ENCODE measurements at places on chromosomes 6 and 20. TPM values are rescaled to one million over a fixed set of nuclear protein-coding genes. Genes with fewer than 3 reads are reported as not detected.
A peak's percentile ranks its signal among the peaks of the same experiment; 100 is the strongest.

- DNase-seq: no peak
Observed at GRCh38 chr20:24823176-24823784, 125.8 kb upstream of the CST7 start.

GRCh38 chr6:51514748-51515402 lies 572.5 kb downstream of the PKHD1 start:
- DNase-seq: no peak

- no peak for DNase-seq
Observed at GRCh38 chr20:9072861-9073500, 4.1 kb downstream of the PLCB4 start.

- no peak for DNase-seq
Observed at GRCh38 chr20:23027721-23028120, 7.4 kb upstream of the SSTR4 start.

DNA sequence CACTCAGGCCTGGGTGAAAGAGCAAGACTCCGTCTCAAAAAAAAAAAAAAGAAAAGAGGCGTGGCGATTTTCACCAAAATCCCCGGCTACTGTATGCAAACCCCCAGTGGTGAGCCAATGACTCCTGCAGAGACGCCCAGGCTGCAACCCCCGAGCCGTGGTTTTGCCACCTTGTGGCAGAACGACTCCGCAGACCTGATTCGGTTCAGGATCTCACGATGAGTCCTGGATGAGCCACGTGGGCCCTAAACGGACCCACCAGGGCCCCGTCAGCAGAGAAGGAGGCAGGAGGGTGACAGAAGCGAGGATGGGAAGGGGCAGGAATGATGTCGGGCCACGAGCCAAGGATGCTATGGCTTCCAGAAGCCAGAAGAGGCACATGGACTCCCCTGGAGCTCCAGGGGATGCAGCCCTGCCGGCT lies 42.5 kb downstream of the SLC2A4RG start:
- DNase-seq: no peak

DNA sequence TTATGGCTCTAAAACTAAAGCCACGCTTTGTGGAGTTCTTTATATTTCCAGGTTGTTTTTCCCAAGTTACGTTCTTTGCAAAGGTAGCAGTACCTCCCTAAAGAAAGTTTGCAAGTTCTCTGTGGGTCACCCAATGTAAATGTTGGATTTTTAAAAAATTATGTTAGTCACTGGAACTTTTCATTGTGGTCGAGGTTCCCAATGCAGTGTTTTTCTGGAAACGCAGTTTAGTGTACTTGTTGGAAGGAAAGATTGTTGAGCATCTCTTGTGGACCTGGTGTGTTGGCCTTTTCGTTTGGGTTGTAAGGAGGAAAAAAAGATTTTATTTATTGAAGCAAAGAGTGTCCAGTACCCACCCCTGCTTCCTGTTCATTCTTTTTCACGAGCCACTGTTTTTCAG lies 1.4 kb downstream of the TOP1 start:
- no peak for DNase-seq

DNA sequence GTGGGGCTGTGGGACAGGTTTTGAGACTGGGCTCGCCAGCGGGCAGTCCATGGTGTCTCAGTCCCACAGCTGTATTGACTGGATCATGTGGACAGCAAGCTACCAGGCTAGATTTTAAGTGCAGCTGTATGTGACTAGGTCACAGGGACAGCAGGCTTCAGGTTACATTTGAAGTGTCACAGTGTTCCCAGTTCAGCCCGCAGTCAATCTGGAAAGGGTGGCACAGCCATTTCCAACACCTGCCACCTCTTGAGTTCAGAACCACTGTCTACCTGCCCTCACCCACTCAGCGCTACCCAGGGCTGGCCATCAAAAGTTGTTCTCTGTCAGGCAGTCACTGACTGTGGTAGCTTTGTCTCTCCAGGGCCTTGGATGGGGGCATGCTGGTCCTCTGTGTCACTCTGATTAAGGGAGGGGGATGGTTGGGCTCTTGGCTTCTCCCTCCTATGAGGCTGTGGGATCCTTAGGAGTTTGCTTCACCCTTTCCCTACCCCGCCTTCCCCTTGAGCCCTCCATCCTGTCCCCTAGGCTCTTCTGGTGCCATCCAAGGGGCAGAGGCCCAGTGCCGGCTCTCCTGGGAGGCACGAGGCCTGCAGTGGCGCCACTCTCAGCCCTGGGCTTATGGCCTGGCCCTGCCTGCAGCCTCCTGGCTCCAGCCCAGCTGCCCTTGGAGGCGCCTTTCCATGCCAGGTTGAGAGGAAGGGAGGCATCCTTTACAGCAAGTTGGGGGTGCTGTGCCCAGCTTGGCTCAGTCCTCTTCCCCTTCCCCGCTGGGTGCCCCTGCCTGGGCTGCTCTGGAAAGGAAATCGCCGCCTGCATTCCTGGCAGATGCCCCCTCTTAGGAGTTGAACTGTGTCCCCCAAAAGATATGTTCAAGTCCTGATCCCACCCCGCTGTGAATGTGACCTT lies 44.9 kb downstream of the PNLDC1 start:
- no peak for DNase-seq

The PARD6B gene
- 0.20 TPM for total RNA-seq

- DNase-seq: peak; percentile 31
Observed at GRCh38 chr6:41724228-41724580, 11.2 kb downstream of the TFEB start.

The ZNF165 gene
- total RNA-seq: 0.20 TPM

The SH3BGRL2 gene
- 123 TPM for total RNA-seq

- peak; percentile 58 for DNase-seq
Observed at GRCh38 chr6:63272397-63272796, 47.4 kb downstream of the LGSN start.

- no peak for DNase-seq
Observed at GRCh38 chr20:3802524-3803239, 6.6 kb downstream of the CDC25B start.

DNA sequence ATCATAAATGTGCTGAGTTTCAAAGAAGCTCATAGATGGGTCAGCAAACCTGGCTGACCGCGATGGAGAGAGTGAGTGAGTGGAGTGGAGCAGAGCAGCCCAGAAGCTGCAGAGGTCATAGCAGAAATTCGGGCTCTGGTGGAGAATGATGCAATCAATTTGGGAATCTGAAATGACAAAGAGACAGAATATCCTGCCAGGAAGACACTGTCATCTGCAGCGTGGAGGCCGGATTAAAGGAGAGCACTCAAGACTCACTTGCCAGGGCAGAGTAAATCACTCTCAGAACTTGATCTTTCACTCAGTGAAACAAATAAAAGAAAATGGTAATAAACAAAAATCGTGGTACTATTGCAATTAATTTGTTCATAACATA lies 109.6 kb upstream of the RREB1 start:
- no peak for DNase-seq

The CLVS2 gene
- total RNA-seq: not detected

DNA sequence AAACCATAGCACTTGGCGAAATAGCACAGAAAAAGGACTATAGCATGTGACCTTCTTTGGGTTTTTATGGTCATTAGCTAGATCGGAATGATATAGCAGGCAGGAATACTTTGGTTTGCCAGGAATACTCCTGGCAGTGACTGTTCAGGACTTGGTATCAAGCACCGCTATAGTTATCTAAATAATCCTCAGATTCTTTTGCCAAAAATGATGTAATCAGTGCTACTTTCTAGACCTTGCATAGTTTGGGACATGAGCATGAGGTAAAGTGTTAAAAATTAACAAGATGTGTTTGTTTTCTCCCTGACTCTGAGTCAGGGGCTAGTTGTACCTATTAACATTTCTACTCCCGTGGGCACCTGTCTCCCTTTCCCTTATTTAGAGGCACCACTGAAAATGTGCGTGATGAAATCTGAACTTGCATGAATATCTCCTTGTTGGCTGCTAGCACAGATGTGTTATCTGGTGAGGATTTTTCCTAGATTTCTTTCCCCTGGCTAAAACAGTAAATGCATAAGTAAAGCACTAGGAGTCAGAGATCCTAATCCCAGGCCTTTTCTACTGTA lies 511.0 kb downstream of the CDKAL1 start:
- no peak for DNase-seq

- DNase-seq: peak; percentile 45
Observed at GRCh38 chr20:63234693-63235398, 859 bp upstream of the BIRC7 start.

The NOX3 gene
- total RNA-seq: not detected

The BTNL2 gene
- not detected for total RNA-seq

DNA sequence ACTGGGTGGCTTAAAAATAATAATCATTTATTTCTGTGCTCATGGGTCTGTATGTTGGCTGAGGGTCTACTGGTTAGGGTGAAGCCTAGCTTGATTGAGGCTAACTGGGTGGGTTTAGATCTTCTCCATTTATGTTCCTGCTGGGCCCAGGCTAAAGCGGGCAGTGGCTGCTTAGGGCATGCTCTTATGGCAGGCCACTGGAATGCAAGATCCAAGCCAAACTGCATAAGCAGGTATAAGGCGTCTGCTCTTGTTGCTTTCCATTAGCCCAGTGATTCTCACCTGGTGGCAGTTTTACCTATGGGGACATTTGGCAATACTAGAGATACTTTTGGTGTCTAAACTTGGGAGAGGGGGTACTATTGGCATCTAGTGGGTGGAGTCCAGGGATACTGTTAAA lies 44.5 kb downstream of the QKI start:
- DNase-seq: no peak

GRCh38 chr6:139649732-139650131 lies 275.3 kb upstream of the CITED2 start:
- no peak for DNase-seq

- peak; percentile 41 for DNase-seq
Observed at GRCh38 chr20:10761232-10761631, 87.4 kb upstream of the JAG1 start.

The MRPL18 gene
- total RNA-seq: 50.1 TPM

The TNXB gene
- total RNA-seq: 4.2 TPM

GRCh38 chr6:127737768-127738167 lies 160.8 kb downstream of the C6orf58 start:
- no peak for DNase-seq

The BACH2 gene
- 2.8 TPM for total RNA-seq

The LHFPL5 gene
- not detected for total RNA-seq

- DNase-seq: no peak
Observed at GRCh38 chr20:13877793-13878192, 93.0 kb downstream of the NDUFAF5 start.

GRCh38 chr6:34982424-34982852 lies 93.4 kb downstream of the ANKS1A start:
- peak; percentile 27 for DNase-seq

The SIRPA gene
- total RNA-seq: 51.8 TPM

DNA sequence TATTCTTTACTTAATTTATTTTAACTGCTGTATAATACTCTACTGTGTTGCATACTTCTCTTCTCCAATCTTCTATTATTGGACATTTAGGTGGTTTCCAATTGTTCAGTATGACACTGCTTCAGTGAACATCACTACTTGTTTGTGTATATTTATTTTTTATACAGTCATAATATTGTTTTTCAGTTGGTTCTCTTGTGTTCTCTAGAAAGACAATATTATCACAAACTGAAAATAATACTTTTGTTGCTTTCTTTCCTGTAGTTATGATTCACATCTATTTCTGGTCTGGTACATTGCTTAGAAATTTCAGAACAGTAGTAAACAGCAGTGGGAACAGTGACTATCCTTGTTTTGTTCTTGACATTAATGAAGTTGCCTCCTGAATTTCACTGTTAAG lies 62.8 kb upstream of the GTSF1L start:
- DNase-seq: peak; percentile 35

The UTRN gene
- total RNA-seq: 414 TPM

GRCh38 chr6:14429396-14429795 lies 311.8 kb downstream of the CD83 start:
- DNase-seq: no peak

- no peak for DNase-seq
Observed at GRCh38 chr6:107801173-107801886, 22.8 kb downstream of the SCML4 start.

DNA sequence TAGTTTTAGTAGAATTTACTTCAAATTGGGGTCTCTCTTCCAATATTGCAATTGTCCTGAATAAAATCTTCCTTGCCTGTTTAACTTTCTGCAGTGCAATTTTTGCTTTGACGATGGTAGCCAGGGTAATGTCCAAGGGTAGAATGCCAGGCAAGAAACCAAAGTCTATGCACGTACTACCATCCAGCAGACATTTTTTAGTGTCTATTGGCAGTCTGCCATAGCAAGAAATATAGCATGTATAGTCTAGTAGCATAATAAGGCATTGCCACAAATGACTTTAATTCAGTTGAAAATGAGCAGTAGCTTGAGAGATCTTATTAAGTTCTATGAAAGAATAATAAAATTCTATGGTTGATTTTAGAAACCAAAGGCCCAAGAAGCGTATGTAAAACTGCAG lies 62.3 kb upstream of the KCNQ5 start:
- no peak for DNase-seq

The SERPINB6 gene
- total RNA-seq: 112 TPM

GRCh38 chr6:69026715-69027114 lies 391.6 kb downstream of the ADGRB3 start:
- DNase-seq: no peak

- DNase-seq: no peak
Observed at GRCh38 chr6:50816947-50817645, 1.6 kb upstream of the TFAP2B start.

DNA sequence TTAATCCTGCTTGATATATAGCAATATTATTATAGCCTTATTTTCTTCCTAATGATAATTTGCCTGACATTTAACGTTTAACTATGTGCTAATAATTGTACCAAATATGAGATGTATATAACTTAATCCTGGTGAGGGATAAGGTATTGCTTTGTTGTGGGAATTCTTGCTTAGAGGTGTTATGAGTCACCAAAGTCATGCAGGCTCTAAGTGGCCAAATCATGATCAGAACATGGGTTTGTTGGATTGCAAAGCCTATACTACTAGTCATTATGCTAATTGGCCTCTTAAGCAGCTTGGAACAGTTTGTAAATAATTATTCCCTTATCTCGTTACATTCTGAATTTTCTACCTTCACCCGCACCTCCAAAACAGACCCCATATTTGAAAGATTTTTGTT lies 21.9 kb upstream of the C6orf141 start:
- no peak for DNase-seq

The VSX1 gene
- total RNA-seq: not detected

DNA sequence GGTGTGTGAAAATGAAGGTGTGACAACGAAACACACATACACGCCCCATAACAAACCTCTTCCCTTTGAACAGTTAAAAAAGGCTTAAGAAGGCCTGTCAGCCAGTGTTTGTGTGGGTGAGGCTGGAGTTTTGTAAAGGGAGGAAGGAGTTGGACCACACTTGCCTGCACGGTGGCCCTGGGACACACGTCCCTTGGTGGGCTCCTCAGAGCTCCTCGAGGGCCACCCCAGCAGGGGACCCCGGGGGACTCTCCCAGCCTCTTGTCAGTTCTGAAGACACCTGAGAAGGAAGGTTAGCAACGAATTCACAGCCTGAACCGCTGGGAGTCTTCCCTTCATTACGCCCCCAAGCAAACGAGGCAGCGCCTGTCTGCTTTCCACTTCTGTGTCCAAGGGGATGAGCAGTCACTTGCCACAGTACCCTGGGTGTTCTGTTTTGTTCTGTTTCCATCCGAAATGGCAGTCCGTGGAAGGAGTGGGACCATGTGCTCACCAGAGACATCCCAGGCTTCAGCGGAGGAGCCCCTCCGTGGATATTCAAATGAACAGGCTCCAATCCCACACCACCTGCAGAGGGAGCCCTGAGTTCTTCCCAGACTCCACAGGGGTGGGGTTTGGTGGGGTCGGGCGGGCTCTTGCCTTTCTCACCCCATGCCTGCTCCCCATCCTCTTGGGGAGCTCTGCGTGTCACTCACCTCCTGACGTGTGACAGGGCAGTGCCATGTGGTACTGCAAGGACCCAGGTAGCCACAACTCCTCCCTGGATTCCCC lies 68.6 kb downstream of the NRN1 start:
- no peak for DNase-seq

The CRISP2 gene
- total RNA-seq: not detected

GRCh38 chr20:20959031-20959755 lies 147.0 kb downstream of the LINC00237 start:
- DNase-seq: no peak
